Stimulated activated CD4-positive, alpha-beta T cell treated with anti-CD3 and anti-CD28 coated beads, Interleukin-4, amount 100 ng/mL, for 48 hours (primary cell): ENCODE measurements at places on chromosomes 7 and 10.

- DNase-seq = no peak
These were observed 190.1 kb downstream of the SUGCT start for GRCh38 chr7:40324914-40325313.

DNA sequence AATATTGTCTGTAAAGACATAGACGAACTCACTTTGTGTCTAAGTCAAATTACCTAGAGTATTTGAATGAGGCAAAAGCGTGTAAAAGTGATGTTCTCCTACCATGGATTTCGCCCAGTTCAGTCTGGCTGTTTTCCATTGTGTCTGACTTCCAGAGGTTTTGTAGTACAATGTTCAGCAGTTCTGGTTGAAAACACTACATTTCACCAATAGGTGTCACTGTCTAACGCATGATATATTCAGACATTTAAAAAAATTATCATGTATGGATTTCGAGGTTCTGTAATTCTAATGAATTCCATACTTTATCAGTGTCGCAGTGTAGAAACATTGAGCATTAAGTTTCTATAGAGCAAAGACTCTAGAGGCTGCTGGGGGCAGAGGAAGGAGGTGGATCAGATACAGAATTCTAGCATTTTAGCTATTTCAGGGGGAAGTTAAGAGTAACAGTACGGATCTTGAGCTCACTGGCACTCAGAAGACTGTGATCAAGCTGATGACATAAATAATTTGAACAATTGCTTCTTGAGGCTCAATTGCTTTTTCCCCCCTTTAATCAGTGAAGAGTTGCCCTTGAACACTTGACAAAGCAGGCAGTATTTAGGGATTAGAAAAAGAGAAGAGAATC lies 196.9 kb upstream of the RHOBTB1 start:
- no peak for DNase-seq

DNA sequence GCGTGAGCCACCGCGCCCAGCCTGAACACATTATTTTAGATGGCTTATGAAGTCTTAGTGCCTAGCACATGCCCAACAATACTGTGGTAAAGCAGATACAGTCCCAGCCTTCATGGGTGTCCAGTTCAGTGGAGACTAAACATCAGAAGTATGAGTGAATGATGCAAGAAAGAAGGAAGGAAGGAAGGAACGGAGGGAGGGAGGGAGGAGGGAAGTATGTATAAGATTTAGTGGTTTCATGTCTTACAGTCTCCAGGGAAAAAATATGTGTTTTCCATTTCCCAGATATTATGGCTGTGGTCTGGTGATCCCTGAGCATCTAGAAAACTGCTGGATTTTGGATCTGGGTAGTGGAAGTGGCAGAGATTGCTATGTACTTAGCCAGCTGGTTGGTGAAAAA lies 2.9 kb downstream of the AS3MT start:
- no peak for DNase-seq

DNA sequence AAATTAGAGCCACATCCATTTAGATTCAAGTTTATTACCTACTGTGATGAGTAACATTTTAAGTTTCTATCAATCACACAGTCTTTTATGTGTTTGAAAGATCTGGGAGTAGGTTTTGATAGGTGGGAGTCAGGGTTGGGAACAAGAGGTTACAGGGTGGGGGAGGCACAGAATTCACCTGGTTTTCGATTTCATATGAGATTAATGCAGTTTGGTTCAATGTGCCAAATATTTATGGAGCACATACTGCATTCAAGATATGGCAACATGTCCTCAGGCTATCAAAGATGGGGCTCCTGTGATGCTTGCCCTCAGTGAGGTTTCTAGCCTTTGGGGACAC lies 564.1 kb downstream of the SUGCT start:
- no peak for DNase-seq

- no peak for DNase-seq
These were observed 373.9 kb upstream of the NFE2L3 start for GRCh38 chr7:25777969-25778708.

DNA sequence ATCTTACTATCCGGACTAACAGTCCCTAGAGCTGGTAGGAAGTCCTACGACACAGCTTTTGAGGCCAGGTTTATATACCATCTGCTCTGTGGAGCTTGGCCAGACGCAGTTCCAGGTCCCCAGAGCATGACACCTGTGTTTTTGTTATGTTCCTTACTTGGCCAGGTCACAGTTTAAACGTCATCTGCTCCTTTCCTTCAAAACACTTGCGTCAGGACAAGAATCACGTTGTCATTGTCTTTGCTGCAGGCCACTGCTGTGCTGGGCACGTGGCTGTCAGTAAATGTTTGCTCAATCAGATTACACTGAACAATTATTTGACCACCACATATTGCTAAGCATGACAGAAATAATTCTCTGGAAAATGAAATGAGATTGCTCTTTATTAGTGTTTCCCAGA lies 23.9 kb downstream of the SLC18A2 start:
- no peak for DNase-seq

DNA sequence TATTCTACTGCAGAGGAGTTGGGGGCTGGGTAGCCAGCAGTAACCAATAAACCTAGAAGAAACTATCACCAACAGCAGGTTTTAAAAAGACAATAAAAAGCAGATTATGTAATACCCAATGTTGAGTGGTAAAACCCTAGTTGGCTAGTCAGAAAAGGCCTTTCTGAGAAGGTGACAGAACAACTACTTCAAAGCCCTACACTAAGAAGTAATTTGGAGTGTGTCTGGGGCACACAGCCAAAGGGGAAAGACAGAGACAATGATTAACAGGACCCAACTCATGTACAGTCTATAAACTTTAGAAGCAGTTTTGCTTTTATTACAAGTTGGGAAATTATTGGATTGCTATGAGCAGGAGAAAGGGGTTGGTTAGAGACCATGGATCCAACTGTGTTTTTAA lies 77.2 kb upstream of the TMEM106B start:
- no peak for DNase-seq

DNA sequence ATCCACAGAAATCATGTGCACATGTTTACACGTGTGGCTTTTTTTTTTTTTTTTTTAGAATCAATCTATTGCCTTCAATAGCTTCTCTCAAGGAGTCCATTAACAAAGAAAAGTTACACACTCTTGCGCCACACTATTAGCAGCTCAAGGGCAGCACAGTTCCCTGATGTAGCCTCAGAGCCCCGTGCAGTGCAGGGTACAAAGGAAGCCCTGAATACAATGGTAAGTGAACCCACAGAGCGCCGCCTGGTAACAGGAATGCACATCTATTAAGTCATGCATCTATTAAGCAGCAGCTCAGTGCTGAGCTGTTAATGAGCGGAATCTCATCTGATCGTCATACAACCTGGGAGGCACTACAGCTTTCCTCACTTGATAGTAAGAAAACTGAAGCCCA lies 113.7 kb upstream of the PDLIM1 start:
- DNase-seq = no peak

DNA sequence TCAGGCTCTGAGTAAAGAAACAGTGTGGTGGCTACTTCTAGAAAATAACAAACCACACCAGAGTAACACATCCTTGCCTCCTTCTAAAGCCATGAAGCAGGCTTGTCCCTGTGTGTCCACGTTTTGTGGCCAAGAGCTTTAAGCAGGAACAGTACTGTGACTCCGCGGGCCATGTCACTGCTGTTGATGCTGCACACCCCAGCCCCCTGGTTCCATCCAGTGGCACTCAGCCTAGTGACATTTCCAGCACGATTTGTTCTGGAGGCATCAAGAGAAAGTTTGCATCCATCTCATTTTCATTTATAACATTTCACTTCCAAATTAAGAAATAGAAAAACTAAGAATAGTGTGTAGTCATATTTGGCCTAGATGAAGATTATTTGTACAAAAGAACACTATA lies 211.3 kb downstream of the PAXIP1 start:
- DNase-seq = no peak

- DNase-seq = no peak
These were observed 122.3 kb downstream of the VIPR2 start for GRCh38 chr7:159022238-159022993.

DNA sequence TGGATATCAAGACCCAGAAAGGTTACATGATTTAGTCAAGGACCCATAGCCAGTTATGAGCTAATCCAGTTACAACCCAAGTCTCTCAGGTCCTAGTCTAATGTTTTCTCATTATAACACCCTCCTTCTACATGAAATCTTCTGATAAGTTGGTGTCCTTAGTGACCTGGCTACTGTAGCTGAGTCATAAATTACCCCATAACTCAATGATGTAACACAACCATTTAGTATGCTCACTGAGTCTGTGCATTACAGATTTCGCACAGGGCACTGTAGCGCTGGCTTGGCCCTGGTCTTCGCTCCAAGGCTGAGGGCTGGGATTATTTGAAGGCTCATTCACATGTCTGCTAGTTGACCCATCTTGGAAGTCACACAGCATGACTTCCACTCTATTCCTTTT lies 36.0 kb upstream of the GLCCI1 start:
- DNase-seq = no peak

- no peak for DNase-seq
These were observed 144.3 kb upstream of the ADARB2 start for GRCh38 chr10:1881636-1882035.

- no peak for DNase-seq
These were observed 5.4 kb downstream of the EMX2 start for GRCh38 chr10:117547716-117548668.

DNA sequence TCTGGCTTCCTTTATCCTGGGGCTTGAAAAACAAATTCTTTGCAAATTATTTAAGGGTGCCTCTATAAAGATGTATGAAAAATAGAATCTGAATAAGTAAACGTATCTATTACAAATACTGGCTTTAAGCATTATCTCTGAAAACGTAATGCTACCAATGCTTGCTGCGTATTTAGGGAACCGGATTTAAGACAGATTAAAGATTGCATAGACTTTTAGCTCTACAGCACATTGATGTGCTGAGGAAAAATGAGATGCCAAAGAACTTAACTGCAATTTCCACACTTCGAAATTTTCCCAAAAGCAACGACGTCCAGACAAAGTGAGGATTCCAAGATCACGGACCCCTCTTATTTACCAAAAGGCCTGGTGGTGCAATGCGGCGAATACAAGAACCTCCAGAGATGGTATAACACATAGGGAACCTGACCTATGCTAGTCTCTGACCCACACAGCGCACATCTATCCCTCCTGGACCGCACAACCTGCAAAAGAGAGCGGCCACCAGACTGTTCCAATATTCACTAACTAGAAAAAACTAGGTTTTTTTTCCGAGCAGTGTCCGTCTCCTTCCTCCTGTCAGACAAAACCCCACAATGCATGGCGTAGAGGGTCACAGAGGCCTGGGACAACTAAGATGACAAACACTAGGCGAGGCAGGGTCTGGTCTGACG lies 34.3 kb upstream of the PHF14 start:
- no peak for DNase-seq

GRCh38 chr7:95509199-95509598 lies 23.5 kb downstream of the ASB4 start:
- DNase-seq = no peak

DNA sequence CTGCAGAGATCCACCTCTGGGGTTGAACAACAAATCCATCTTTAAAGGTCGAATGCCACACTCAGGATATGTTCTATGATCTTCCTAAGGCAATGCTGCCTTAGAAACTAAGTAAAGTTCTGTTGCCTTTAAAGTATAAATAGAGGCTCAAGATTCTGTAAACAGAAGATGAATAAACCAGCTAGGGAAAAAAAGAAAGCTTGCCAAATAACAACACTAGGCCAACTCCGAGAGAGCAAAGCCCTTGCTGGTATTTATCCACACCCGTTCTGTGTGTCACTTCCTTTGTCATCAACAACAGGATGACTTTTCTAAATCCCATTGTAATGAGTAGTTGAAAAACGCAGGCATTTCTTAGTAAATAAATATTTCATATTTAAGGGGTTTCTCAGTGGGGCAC lies 330.0 kb upstream of the GLI3 start:
- DNase-seq = no peak

GRCh38 chr10:100391163-100392002 lies 44.4 kb downstream of the SCD start:
- DNase-seq = no peak

DNA sequence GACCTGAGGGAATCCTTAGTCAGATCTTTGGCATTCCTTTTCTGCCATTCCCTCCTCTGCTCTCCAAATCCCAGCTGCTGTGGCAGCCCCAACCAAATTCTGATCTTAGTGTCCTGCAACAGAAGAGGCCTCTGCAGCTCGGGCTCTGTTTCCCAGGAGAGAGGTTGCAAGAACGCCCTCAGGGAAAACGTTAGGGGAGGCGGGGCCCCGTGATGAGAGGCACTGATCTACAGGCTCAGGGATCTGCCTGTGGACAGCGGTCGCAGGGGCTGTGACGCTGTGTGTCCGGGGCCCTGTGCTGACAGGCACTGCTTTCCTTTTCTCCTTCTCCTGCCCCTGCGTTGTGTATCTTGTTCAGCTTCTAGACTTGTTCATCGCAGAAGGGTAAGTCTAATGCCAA lies 57.3 kb upstream of the DPYSL4 start:
- no peak for DNase-seq

DNA sequence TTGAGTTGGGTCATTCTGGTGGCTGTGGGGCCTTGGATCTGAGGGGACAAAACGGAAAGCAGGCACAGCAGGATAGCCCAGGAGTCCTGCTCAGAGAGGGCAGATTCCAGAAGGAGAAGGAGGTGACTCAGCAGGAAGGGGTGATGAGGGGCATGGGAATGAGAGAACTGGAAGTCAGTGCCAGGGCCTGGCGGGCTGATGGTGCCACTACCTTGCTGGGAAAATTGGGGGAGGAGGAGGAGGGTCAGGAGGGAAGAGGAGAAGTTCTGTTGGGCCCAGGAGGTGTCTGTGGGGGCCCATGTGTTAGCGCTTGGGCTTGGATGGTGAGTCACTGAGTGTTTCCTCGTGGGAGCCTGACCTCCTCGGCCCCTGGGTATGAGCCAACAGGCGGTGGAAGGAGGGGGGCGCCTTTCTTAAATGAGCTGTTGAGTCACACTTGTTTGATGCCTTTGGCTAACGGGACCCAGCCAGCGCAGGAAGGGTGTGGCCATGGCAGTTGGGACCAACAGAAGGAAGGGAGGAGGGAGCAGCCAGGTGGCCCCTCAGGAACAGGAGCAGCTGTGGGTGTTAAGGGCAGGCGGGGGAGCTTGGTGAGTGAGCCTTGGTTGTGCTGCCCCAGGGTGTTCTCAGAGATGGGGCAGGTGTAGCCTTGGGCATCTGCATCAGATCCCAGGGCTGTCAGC lies 130.0 kb upstream of the BTBD16 start:
- no peak for DNase-seq

GRCh38 chr7:37363536-37364491 lies 84.8 kb downstream of the ELMO1 start:
- no peak for DNase-seq

- DNase-seq = no peak
These were observed 1357.5 kb upstream of the SORCS1 start for GRCh38 chr10:108521827-108522492.

- DNase-seq = no peak
These were observed 51.7 kb downstream of the SVOPL start for GRCh38 chr7:138649506-138649905.

GRCh38 chr7:20328692-20329091 lies 2.0 kb upstream of the ITGB8 start:
- DNase-seq = no peak

DNA sequence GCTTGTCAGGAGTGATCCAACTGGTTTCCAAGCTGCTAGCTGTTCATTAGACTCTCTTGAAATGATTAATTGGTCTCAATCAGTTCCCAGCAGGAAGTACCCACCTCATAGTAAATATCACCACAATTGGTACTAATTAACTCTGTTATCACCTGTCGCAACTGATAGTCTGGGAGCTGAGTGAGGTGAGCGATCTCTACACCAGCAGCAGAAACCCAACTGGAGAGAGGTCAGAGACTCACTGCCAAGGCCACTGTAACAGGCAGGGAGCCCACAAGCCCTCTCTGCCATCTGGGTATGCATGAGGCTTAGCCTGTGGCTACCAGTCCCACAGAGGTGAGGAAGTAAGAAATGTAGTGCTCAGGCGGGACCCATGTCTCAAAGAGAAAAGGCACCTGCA lies 245.5 kb downstream of the DYNC1I1 start:
- DNase-seq = no peak

- DNase-seq = no peak
These were observed 50.5 kb downstream of the SH3PXD2A start for GRCh38 chr10:103804871-103805270.
